ENCODE measurements at places on chromosomes 16 and 17.

GRCh38 chr16:51719376-51719775, 568.3 kb upstream of the SALL1 start:
- no peak for DNase-seq

DNA sequence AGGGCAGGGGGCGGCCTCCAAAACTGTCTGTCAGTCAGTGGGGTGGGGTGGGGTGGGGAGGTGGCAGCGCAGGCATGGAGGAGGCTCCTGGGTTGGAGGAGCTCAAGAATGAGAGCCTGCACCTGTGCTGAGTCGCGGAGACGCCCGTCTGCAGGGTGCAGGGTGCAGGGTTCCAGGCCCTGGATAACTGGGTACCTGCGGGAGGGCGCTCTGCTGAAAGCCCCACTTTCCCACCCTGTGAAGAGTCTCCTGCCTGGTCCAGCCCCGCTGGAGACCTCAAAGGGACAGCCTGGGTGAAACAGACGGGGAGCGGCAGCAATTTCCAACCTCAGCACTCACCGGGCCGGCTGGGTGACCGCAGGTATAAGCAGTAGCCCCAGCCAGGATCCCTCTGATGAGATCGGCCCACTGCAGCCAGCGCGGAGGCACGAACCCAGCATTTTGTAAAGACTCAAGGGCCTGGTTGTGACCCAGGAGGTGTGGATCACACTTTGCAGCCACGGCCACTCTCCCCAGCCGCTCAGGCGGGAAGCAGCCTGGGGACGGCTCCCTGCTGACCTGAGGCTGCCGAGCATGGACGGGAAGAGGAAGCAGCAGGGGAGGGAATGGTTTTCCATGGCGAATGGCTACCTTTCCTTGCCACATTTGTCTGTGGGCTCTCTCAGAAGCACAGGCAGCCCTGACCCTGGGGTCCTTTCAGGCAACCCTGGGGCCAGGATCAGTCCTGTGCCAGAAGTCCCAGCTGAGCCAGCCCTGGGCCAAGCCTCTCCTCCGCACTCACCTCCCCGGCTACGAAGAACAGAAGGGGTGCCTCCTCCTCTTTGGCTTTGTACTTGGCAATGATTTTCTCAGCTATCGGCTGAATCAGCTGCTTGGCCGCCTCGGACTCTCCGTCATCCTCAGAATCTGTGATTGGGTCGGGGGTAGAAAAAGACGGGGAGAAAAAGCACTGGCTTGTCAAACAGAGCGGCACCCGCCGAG, 21.0 kb downstream of the MRM3 start:
- no peak for DNase-seq

DNA sequence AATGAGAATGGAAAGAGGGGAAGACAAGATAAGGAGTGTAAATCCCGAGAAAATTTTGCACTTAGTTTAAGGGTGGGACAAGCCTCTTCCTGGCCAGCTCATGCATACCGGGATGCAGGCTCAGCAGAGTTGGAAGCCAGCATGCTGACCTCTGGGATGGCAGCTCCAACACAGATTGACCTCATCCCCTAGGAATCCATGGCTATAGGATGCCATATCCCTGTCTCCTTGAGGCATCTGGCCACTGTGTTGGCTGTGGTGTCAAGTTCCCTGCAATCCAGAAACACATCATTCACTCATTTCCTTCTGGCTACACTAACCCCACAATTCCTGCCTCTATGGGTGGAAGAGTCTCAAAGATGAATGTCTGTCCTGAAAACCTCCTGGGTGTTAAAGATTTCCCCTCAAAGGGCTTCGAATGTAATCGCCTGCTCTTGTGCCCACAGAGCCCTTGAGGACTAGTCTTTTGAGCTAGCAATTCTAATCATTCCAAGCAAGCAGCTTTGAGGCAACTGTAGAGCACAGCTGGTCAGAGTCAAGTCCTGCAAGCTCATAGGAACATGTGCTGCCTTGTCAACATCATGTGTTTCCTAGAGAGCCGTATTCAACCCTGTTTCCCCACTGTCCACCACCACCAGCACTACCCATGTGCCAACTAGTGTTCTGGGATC, 141.4 kb downstream of the PMP22 start:
- no peak for DNase-seq

DNA sequence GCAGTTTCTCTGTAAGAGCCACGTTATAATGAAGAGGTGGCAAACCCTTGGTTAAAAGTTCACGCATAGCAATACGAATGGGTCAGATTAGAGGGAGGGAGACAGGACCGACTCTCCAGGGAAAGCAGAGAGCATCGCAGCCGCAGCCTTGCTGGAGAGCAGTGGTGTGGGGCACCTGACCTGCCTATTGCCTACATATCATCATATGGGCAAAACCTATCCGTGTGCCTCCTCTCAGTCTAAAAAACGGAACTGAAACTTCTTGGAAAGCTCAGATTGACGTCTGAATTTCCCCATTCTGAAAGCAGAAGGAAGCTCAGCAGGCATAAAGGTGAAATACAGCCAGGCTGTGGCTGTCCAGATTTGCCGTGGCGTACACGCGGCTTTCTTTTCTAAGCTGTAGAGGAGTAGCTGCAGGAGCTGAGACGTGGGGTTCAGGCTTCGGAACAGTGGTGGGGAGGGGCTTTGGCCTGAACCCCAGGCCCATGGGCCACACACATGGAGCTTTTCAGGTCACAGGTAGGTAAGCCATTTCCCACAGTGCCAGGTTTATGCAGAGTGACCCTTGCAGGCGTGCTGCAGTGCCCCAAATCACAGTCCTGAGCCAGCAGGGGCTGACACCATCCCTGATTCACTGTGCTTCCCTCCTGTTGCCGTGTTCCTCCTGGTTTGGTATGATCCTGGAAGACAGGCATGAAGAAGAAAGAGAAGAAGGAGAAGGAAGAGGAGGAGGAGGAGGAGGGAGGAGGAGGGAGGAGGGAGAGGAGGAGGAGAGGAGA, 41.6 kb upstream of the TNRC6C start:
- no peak for DNase-seq

- no peak for DNase-seq
These were observed 2.0 kb downstream of the PRSS33 start for GRCh38 chr16:2785101-2785991.

DNA sequence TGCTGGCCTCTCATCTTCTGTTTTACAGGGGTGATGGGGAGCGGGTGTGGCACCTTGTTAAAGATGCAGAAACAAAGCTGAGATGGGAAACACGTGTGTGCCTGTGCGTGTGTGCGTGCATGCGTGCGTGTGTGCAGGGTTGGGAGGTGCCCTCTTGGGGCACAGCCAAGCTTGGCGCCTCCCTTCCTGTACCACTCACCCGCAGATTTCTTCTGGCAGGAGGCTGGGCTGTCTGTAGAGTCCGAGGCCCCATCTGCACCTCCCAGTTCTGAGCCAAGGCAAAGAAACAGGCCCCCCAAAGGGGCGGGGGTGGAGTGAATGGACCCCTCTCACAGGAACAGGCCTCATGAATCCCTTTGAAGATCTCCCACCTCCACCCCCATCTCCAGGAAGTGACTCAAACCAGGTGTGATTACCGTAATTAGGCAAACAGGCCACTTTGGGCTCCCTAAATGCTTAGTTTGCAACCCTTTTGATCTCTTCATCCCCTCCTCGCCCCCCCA, 20.9 kb downstream of the TNS4 start:
- DNase-seq = no peak

GRCh38 chr17:27741361-27741861, 58.9 kb downstream of the NOS2 start:
- DNase-seq = no peak

DNA sequence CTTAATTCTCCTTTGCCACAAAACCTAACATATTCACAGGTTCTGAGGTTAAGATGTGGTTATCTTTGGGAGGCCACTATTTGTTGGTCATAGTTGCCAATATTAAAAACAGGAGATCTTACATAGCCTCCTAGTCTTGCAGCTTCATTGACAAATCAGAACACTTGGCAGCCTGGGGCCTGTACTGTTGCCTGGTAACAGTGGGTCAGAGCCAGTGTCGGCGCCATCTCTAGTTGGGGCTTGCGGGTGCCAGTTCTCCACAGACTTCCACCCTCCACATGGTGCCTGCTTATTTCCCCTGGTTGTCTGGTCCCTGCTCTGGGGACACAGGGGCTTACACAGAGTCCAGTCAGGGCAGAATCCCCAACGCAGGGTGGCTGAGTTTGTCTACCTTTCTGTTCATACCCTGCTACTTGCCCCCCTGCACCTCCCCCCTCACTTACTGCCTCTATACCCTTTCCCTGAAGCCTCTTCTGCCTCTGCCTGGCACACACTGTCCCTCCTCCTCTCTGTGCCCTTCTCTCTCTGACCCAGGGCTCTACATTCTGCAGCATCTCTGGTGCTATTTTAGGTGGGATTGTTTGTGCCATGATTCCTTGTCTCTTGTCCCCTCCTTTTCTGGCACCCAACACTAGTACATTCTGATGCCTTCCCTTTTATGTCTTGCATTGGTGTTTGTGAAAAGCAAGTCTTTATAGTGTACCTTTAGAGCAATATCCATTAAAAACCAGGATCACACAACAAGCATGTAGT, 13.4 kb downstream of the EPN2 start:
- no peak for DNase-seq

DNA sequence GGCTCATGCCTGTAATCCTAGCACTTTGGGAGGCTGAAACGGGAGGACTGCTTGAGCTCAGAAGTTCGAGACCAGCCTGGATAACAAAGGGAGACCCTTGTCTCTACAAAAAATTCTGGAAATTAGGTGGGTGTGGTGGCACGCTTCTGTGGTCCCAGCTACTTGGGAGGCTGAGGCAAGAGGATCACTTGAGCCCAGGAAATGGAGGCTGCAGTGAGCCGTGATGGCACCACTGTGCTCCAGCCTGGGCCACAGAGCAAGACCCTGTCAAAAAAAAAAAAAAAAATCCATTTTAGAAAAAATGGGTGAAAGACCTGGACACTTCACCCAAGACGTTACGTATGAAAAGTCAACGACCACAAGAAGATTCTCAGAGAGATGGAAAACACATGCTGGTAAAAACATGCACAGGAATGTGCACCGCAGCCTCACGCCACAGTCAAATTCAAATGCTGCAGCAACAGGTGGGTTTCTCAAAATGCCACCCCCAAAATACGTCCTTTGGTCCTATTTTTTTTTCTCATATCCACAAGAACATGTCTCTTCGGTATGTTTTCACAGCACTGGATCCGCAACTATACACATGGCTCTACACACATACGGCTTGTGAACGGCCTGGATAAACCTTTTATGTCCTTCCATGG, 17.1 kb downstream of the CSNK1D start:
- no peak for DNase-seq

DNA sequence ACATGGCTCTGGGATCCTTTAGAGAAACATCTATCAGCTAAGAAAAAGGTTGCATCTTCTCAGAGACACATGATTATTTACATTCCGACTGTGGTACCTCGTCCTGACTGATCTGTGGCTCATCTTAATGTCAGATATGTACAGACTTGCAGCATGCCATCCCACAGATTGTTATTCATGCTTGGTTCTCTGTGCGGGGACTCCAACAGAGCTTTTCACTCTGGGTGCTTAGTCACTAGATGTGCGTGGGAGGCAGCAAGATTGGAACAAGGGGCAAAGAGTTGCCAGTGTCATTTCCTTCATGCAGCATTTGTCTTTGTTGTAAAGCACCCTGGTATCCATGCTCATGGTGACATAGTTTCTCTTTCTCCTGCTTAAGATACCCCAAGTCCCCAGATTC, 179.1 kb upstream of the CACNG5 start:
- DNase-seq = no peak

DNA sequence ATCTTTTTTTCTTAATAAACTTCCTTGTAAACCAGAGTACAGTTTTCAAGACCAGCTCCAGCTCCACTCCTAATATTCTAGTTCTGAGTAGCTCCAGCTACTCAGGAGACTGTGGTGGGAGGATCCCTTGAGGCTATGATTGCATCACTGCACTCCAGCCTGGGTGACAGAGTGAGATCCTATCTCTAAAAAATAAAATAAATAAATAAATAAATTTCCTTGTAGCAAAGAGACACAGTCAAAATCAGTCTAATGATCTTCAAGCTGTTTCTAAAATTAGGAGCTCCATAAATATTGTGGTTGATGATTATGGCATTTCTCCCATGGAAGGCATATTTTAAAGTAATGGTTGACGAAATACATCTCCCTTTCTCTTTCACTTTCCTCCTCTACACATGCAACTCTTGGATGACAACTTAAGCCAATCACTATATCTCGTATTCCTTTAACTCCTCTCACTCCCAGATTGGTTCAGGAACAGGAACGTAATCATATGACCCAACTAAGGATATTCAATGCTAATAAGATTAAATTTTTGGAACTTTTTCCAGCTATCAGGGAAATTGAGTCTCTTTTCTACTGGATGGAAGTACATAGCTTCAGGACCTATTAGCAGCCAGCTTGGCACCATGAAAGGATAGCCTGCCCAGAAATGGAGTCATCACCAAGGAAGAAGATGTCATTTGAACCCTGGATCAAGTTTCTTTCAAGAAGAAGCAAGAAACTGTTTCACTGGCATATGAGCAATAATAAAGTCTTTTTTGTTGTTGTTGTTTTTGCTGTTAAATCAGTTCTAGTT, 42.1 kb upstream of the TAOK1 start:
- DNase-seq = no peak

DNA sequence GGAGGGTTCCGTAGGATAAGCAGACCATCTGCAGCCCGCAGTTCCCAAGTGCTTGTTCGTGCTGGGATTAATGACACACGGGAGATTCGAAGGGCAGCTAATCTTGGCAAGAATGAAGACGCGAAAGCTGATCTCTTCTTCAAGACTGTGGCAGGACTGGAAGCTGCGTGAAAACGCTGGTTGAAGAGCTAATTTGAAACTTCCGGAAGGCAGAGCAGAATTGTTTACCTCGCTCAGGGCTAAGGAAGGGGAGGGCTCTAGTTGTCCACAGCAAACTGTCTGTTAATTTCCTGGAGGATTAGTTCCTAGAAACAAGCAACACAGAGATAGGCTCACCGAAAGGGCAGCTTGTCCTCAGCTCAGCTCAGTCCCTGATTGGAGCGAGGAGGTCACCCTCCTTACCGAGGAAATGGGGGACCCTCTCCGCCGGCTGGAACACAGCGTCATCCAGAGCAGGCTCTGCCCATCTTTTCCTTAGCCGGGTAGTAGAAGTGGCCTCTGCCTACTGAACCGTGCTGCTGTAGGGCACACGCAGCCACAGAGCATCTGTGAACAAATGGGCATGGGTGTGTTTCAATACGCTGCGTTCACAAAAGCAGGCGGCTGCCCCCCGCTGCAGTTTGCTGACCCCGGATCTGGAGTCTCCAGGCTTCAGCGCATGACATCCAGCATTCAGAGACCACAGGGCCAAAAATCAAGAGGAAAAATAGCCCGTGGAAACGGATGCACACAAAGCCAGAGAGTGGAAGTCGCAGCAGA, 16.7 kb upstream of the BAIAP2 start:
- no peak for DNase-seq

- DNase-seq = no peak
These were observed at the start of gene FOXJ1 for GRCh38 chr17:76141212-76142038. Gene FOXJ1 (minus strand): TSS chr17:76141245. CDS start chr17:76140395, 850 bp downstream.

- DNase-seq = no peak
These were observed 16.5 kb downstream of the FCSK start for GRCh38 chr16:70470927-70471341.
